ENCODE measurements at places on chromosomes 6 and 20. TPM values are rescaled to one million over a fixed set of nuclear protein-coding genes. Genes with fewer than 3 reads are reported as not detected.

DNA sequence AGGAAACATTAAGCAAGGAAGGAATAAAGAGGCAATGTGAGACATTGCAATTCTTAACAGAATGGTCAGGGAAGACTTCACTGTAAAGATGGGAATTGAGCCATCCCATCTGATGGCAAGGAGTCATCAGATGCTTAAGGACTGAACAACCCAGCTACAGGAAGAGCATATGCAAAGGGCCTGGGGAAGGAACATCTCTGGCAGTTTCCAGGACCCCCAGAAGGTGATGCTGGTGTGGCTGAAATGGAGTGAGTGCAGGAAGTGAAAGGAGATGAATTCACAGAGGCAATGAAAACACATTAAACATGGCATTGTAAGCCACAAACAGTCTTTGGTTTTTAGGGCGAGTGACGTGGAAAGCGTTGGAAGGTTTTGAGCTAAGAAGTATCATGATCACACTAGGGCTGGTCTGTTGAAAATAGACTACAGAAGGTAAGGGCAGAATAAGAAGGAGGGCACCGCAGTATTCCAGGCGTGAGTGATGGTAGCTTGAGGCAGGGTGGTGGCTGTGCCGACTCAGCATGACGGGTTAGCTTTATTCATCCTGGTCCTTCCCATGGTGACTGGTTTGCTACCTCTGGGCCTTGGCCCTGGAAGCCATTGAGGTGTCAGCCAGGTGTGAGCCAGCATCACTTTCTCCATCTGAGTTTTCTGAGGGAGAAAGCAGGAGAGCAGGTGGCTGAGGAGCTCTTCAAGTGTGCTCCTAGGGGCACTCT is 6.8 kb downstream of the BTN2A1 start:
- no peak for DNase-seq

- peak; percentile 86 for DNase-seq
These were observed 983 bp upstream of the ADISSP start for GRCh38 chr20:3768342-3769130.

DNA sequence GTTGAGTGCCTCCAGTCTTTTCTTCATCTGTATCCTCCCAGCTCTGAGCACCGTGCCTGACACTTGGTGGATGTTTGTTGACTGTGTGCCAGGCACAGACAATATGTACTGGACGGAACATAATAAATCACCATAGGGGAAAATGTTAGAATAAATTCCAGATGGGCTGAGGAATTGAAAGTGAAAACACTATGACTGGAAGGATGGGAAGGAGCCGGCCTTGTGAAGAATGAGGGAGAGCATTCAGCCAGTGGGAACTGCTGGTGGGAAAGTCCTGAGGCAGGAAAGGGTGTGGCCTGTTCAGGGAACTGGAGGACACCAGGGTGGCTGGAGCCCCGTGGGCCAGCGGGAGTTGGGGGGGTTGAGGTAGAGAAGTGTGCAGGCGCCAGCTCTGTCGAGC is 75.4 kb downstream of the MTHFD1L start:
- no peak for DNase-seq

DNA sequence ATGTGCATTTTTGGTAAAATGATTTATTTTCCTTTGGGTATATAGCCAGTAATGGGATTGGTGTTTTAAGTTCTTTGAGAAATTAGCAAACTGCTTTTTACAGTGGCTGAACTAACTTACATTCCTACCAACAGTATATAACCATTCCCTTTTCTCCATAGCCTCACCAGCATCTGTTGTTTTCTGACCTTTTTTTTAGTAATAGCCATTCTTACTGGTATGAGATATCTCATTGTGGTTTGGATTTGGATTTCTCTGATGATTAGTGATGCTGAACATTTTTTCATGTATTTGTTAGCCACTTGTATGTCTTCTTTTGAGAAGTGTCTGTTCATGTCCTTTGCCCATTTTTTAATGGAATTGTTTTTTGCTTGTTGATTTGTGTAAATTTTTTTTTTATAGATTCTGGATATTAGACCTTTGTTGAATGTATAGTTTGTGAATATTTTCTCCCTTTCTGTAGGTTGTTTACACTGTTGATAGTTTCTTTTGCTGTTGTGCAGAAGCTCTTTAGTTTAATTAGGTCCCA is 42.3 kb downstream of the STK4 start:
- no peak for DNase-seq

DNA sequence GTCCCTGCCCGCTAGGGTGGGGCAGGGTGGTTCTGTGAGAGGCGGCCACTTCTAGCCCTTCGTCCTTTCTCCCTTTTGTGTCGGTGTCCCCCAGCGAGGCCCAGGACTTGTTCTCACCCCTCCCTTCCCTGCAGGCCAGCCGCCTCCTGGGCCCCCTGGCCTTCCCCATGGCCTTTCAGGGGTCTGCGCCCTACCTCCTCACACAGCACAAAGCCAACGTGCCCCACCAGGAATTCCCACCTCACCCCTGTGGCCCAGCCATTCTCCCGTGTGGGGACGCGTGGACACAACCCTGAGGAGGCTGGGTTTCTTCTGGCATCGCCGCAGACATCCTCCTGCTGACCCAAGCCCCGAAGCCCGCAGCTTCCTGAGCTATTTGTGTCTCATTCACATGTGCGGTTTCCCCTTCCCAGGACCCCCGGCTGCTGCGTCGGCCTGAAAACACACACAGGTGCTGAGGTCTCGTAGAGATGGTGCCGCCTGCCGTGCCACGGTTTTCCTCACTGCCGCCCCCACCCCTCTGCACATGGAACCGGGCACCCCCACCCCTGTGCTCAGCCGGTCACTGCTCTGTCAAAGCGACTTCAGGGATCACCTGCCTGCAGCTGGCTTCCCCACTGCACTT is 375.8 kb downstream of the CDH4 start:
- DNase-seq = no peak

DNA sequence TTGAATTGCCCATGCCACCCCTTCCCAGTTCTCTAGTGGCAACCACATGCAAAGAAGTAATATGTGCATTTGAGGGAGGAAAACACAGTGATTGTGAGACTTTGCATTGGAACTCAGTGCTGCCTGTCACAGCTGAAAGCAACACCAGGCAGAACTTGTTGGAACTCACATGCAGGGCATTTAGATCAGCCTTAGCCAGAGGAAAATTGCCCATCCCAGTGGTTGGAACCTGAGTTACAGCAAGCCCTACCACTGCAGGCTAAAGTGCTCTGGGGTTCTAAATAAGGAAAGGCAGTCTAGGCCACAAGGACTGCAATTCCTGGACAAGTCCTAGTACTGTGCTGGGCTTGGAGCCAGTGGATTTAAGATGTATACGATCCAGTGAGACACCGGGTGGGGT is 245.3 kb upstream of the UFL1 start:
- DNase-seq = no peak

DNA sequence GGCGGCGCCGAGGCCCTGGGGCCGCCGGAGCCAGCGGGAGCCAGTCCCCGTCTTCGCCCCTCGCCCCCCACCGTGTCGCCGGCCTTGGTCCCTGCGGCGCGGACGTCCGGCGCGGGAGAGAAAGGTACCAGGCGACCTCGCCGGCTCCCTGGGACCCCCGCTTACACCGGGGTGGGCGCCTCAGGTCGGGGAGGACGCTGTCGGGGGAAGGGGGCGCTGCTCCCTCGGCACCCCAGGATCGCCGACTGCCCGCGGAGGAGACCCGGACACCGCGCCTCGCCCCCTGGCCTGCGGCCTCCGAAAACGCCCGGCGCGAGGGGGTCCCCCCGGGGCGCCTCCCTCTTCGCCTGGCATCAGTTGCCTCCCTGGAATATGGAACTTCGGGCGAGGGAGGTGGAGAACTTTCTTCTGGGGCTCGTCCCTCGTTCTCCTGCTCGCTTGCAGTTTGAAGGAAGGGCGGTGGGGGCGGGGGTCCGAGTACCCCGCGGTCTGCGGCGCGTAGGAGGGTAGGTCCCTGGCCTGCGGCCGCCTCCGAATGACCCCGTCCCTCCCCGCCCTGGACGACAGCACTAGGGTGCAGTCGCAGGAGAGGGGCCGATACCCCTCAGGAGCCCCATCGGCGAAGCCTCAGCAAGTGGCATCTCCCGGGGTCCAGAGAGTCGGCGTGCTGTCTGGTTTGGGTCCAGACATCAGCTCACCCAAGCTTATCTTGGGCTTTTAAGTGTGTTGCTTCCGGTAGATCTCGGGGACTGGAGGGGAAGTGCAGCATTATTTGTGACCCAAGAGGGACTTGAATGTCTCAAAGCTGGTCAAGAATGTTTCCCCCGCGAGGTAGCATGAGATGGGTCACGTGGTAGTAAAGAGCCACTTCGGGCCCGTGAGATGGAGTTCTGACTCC is 549 bp downstream of the ANKRD6 start:
- DNase-seq = peak; percentile 38

- no peak for DNase-seq
These were observed 84.0 kb downstream of the NCR2 start for GRCh38 chr6:41419385-41419784.

PRL gene
- not detected for total RNA-seq

PHACTR2 gene
- 26.1 TPM for total RNA-seq

SF3B5 gene
- total RNA-seq = 171 TPM

All from activated CD4-positive, alpha-beta memory T cell treated with anti-CD3 and anti-CD28 coated beads for 36 hours (primary cell).